ENCODE measurements at places on chromosomes 12 and 14.

- DNase-seq = no peak
Observed at GRCh38 chr14:64253672-64254071, 40.5 kb downstream of the ESR2 start.

- DNase-seq = no peak
Observed at GRCh38 chr12:109469517-109469916, 7.6 kb downstream of the KCTD10 start.

DNA sequence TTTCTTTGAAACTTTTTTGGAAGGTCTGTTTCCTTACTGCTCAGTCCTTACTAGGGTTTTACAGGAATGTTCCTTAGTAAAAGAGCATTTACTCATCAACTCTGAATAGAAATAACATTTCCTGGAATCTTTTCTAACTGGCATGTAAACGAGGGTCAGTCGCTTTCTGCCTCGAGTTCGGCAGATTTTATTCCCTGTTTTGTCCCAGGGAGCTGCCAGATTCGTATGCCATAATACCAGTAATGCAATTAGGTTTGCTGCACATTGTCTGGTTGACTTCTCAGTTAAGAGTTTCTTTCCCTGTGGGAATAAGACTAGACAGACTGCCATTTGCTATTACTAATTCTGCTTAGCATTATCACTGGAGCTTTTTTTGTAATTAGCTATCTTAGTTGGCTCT, 91.9 kb downstream of the VRK1 start:
- no peak for DNase-seq

DNA sequence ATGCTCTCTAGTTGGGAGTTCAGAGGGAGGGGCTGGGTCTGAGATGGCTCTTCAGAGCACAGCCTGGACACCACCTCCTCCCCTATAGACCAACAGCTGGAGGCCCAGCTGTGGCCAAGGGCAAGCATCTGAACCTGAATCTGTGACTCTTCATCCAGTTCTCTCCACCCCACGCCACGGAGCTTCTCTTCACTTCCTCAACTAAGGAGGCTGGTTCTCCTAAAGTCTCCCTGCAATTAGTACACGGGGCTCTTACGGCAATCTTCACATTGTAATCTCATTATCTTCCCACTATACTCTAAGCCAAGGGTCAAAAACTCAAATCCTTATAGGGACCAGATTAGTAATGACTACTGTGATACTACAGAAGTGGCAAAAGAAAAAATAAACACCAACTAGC, 9.8 kb downstream of the NRDE2 start:
- no peak for DNase-seq

DNA sequence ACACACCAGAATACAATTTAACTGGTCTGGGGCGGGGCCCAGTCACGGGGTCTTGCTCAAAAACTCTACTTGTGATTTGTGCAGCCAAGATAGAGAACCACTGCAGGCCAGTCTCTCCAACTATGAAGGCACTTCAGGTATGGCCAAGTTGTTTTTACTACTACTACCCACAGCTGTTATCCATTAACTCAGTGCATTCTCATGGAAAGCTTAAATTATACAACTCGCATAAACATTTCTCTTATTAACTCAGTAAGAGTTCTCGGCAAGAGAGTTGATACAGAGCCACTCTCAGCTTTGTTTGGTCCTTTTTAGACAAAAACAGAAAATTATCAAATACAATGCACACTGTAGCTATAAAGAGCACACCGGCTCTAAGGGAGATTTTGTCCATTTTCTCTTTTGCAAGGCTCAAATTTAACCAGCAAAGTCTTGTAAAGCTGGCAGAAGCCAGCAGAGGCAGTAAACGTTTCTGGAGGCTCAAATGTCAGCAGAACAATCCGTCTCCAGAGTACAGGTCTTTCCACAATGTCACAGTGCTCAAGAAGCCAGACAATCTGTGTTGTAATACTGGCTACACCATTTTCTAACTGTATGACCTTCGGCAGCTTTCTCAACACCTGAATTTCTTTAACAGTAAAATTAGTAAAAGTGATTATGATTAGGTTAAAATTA, 85.9 kb downstream of the PTGER2 start:
- no peak for DNase-seq

Measured in GM12864 (cell line).